ENCODE measurements at places on chromosomes 7 and 10.

GRCh38 chr10:29332061-29332760 lies 43.3 kb downstream of the LYZL1 start:
- DNase-seq = no peak

DNA sequence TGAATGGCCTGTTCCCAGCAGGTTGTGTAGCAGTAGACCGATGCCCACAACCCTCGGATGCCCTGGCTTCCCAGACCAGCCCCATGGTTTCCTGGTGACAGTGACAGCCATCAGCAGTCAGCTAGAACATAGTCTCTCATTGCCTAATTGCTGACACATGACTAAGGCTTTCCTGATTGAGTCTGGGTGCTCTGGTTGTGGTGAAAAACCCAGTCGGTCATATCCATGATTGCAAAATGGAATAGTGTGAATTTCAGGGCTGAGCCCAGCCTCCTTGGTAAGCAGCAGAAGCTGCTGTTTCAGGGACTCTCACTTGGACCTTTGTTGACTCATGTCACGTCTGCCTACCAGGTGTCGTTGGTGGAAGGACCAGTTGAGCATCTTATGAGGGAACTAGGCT lies 36.6 kb downstream of the POR start:
- no peak for DNase-seq

DNA sequence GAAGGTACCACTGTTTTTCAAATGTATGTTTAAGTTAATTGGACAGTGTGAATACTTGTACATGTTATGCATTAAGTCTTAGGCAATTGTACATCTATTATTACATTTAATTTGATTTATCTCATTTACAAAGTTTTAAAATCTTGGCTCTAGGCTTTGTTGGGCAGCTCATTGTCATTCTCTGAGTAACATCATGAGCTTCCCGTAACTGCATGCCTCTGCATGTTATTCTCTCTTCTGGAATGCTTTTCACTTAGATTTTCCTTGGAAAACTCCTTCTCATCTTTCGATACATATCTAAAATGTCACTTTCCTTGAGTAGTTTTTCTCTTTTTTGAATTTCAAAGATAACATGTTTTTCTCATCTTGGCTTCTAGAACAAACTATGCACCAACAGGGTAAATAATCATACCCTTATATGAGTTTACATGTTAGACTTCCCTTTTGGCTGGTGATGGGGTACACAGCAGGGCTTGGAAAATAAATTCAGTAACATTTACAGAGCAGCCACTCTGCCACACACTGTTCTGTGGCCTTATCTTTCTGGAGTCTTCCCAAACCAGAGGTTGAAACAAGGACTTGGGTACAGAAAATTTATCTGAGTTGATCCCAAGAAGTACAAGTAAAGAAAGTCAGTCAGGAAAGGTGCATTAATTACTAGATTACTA lies 42.2 kb upstream of the A1CF start:
- no peak for DNase-seq

GRCh38 chr7:77269360-77270093 lies 69.9 kb upstream of the FGL2 start:
- no peak for DNase-seq

- DNase-seq = no peak
Measured at GRCh38 chr7:55774327-55775050, 88.1 kb downstream of the SEPTIN14 start.

DNA sequence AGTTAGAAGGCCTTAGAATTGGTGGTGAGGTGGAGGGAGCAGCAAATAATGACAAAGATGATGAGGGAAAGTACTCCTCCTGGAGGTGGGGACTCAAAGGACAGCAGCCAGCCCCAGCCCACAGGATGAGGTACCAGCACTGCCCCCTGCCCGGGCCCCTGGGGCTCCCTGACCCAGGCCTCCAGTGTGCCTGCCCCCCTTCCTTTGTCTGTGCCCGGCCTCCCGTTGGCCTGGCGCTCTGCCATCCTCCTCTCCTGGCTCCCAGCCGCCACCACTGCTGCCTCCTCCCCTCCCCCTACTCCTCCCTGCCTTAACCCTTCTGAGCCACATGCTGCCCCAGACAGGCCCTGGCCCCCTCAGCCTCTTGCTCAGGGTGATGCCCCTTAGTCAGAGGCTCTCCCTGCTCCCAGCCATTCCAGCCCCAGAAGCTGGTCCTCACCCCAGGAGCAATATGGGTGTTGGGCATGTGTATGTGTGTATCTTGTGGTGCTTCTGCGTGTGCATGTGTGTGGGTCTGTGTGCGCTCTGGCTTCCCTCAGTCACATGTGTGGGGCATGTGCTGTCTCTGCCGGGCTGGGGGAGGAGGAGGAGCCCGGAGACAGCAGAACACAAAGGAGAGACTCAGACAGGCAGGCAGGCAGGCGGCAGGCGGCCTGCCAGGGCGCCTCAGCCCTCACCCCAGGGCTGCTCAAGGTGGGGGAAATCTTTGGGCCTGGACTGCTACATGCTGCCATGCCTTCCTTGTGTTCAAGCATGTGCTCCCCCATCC lies 2.6 kb downstream of the LDB1 start:
- DNase-seq = no peak

- no peak for DNase-seq
Measured at GRCh38 chr10:91652364-91652763, 19.5 kb upstream of the PPP1R3C start.

DNA sequence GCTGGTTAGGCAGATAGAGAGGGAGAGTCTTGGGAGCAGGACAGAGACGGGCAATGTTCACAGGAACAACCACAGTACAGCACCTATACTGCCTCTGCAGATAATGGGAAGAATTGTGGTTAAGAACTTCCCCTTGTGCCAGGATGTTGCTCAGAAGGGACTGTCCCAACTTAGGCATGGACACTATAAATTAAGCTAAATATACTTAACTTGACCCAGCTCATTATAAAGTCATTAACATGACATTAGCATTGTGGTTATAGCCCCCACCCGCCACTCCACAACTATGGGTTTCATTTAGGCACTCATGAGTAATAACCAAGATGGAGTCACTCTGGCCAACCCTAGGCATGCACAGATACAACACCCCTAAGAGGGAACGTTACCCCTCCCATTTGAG lies 310.9 kb upstream of the NRG3 start:
- no peak for DNase-seq

DNA sequence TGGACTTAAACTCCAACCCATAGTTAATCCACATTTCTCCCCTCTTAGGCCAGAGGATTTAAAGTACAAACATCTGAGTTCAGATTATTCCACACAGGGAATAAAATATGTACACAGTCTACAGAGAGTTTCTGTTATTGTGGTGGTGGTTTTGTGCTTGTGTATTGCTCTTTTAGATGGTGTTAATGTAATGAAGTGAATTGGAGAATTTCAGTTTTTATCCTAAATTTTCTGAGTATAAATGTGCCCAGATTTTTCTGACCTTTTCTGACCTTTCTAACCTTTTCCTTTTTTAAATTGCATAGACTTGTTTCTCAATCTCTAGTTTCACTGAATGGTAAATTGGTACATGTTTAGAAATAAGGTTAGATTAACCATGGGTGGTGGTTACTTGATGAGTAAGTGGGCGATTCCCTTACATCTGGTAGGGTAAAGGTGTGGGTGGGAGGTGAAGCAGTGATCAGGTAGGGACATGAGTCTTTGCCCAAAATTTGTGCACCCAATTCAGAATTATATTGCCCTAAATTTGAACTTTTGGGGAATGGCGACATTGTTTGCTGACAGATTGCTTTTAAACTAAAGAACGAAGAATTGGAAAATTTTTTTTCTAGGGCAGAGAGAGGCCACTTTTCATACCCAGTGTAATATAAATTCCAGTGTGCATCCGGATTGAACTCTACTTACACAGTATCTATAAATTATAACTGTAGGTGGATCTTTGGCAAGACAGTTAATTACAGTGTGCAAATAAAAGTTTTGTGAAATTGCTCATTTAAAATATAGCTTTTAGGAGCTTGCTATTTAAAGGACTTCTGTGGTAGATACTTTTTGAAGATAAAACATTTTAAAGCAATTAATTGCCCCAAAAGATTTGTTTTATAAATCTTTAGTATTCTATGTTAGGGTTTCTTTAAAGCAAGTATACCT lies 62.2 kb downstream of the ST7 start:
- DNase-seq = no peak

GRCh38 chr10:75430000-75430763 lies 1.2 kb upstream of the LRMDA start:
- no peak for DNase-seq

DNA sequence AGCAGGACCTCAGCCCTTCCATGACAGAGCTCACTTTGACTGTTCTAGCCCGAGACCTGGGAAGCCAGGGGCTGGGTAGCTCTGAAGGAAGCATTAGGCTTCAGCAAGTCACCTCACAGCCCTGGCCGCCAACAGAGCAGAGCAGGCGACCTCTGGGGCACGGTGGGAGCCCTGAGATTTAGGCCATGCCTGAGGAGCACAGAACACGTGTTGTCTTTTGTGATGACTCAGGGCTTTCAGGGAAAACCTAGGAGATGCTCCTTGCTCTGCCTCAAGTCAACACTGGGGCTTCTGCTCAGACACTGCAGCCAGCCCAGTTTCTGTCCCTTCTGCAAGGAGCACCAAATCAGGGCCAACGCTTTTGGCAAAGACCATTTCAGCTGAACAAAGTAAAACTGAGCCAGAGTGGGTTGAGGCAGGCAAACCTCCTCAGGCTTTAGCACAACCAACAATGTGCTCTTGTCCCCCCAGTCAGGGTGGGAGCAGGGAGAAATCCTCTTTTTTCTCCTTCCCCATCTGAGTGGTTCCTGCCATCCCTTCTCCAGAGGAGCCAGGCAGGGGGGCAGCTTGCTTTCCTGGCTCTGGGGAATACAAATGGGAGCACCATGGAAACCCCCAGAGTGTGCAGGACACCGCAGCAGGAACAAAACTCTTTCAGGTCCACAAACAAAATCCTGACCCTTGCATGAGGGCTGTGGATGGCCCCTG lies 14.4 kb downstream of the CAMK2G start:
- no peak for DNase-seq

DNA sequence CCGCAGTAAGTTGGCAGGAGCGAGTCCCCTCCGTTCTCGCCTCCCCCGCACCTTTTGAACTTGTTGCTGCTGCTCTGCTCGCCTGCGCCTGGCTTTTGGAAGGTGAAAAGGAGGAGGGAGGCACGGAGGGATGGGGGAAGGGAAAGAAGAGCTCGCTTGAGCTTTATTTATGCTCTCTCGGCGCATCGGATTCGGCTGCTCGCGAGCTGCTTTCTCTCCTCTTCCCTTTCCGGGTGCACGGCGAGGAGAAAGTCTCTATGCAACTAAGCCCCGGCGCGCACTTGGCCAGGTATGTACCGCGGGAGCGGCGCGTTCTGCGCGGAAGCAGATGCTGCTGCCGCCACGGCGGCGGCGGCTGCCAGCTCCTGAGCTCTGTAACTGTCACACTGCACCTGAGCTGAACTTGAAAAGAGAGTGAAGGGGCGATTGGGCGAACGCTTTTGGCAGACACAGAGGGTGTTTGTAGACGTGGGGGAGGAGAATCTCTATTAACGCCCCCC lies 551 bp downstream of the KCND2 start:
- DNase-seq = peak; percentile 79

GRCh38 chr7:34320412-34320811 lies 337.6 kb upstream of the NPSR1 start:
- DNase-seq = no peak

DNA sequence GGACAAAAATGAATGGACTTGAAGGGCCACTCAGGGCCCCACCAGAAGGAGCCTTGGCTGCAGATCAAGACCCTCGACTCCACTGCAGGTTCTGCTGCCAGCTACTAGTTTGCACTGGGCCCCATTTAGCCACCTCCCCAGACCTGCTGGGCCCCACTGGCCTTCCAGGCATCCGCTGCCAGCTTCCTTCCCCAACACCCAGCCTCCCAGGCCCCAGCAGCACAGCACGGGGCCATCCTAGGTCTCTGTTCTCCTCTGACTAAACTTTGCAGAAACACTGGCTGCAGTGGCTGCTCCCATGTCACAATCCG lies 277.4 kb upstream of the KLF14 start:
- no peak for DNase-seq
